Stimulated activated CD4-positive, alpha-beta T cell treated with anti-CD3 and anti-CD28 coated beads, TNF-alpha, amount 100 ng/mL, for 1 hour (primary cell): ENCODE measurements at places on chromosomes 4 and X.

DNA sequence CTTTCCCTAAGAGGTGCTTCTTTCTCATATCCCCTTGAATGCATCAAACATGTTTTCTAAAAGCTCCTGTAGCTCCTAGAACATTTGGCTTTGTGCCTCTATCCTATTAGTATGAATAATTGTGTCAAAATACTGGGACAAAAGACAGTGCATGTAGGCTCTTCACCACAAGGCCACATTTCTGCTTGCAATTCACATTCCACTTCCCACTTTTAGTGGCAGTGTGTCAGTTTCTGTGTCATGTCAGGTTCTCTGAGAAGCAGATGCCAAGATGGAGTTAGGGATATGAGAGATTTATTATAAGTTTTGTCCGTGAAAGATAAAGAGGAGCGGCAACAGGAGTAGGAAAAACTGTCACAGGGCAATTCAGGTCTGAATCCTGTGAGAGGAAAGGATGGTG, 61.3 kb upstream of the GPRIN3 start:
- DNase-seq: no peak

DNA sequence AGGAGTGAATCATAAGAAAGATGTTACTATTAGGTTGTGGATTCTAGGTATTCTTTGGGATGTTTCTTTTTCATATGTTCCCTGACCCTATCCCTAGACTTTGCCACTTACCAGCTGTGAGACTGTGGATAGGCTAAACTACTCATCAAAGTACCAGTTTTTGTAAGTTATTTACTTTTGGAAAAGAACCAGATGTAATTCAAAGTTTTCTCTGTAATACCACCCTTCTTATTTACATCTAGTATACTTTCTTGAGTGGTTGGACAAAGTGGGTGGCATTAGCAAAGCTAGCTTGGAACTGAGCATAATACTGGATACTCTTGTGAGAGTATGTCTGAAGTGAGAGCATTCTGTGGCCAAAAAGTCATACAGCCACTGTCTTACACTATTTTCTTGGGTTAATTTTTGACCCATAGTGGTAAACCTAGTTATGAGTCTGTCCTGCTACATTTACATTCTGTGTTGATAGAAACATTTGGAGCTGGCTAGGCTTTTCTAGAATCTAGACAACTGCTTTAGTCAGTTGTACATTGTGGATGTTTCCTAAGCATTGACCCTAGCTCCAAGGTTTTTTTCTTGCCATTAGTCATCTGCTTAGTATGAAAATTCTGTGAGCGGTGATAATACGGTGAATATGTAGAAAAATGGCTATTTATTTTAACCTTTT, 41.7 kb downstream of the KDM6A start:
- no peak for DNase-seq

GRCh38 chr4:150973626-150974251, 41.3 kb downstream of the LRBA start:
- no peak for DNase-seq

- no peak for DNase-seq
These were observed 428.0 kb downstream of the EPHA5 start for GRCh38 chr4:65242156-65242846.

GRCh38 chr4:12852338-12853307, 631.5 kb downstream of the RAB28 start:
- no peak for DNase-seq

GRCh38 chrX:68832516-68833447, 4.0 kb downstream of the EFNB1 start:
- DNase-seq: no peak

GRCh38 chrX:2548711-2549423, 48.1 kb upstream of the DHRSX start:
- no peak for DNase-seq

- no peak for DNase-seq
These were observed 142.8 kb upstream of the KCNIP4 start for GRCh38 chr4:22091352-22091717.

- DNase-seq: no peak
These were observed 4.6 kb upstream of the CD99L2 start for GRCh38 chrX:150903110-150903508.

GRCh38 chr4:78363031-78363570, 188.5 kb upstream of the ANXA3 start:
- DNase-seq: no peak
